ENCODE measurements at places on chromosomes 2 and 18.

GRCh38 chr2:162838136-162838497, 450 bp downstream of the KCNH7 start:
- no peak for DNase-seq

- no peak for DNase-seq
Measured at GRCh38 chr18:34740101-34740500, 30.0 kb downstream of the DTNA start.

DNA sequence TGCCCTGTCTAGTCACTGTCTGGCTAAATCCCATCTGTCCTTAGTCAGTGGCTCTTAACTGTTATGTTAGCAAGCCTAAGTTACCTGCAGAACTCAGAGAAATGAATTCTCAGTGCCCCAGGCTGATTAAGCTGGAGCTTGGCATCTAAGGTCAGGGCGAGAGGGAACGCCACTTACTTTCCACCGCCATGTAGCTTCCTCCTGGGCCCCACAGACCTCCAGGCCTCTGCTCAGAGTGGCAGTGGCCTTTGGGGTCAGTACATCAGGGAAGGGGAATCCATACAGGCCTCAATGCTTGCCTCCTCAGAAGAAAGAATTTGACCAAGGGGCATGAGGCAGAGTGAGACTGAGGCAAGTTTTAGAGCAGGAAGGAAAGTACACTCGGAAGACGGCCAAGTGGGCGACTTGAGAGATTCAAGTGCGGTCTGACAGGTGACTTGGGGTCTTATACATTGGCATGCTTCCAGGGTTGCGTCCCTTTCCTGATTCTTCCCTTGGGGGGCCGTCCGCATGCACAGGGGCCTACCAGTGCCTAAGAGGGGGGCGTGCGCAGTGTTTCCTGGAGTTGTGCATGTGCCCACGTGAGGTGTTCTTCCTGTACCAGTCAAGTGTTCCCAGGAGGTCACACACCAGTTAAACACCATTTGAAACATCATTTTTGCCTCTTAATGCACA, 64.1 kb downstream of the EMILIN2 start:
- no peak for DNase-seq

GRCh38 chr2:222288590-222289277, 10.1 kb downstream of the PAX3 start:
- DNase-seq: no peak

DNA sequence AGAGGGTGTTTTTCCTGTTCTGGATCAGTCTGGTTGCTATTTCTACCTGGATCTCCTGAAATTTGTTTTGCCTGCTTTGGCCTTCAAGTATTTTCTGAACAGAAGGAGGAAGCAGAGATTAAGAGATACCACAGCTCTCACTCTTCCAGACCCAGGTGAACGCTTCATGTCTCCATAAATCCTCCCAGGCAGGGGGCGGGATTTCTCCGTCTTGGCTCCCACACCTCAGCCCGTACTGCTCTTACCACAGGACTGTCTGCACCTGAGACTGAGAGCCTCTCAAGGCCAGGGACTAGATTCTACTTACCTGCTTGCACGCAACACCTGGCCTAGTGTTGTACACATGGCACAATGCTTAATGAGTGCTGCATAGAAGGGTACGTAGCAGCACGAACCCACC, 59.9 kb upstream of the LRPPRC start:
- DNase-seq: no peak

DNA sequence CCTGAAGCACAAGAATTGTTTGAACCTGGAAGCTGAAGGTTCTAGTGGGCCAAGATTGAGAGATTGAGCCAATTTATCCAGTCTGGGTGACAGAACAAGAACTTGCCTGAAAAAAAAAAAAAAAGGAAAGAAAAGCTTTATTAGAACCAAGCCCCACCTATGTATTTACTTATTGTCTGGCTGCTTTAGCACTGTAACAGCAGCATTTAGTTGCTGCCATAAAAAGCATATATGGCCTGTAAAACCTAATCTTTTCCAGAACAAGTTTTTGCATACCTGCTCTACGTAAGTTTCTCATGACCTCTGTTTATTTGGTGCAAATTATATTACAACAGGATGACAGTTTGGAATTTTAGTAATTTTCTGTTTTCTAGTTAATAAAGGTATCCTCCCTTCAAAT, 1565.6 kb upstream of the LRRTM1 start:
- DNase-seq: no peak

DNA sequence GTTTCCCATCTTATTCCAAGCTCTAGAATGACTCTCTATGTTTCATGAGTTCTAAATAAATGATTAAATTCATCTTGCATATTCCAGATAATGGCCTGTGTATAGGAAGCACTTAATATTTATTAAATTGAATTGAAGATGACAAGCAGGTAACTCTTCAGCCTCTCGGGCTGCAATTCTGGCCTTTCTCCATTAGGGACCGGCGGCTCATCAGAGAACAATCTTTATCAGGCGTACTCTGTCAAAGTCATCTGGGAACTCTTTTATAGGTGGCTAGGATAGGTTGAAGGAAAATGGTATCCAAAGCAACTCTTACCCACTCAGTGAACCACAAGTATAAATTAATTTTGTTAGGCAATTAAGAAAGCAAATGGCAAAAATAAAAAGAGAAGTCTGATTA, 308.5 kb downstream of the NOL4 start:
- no peak for DNase-seq

DNA sequence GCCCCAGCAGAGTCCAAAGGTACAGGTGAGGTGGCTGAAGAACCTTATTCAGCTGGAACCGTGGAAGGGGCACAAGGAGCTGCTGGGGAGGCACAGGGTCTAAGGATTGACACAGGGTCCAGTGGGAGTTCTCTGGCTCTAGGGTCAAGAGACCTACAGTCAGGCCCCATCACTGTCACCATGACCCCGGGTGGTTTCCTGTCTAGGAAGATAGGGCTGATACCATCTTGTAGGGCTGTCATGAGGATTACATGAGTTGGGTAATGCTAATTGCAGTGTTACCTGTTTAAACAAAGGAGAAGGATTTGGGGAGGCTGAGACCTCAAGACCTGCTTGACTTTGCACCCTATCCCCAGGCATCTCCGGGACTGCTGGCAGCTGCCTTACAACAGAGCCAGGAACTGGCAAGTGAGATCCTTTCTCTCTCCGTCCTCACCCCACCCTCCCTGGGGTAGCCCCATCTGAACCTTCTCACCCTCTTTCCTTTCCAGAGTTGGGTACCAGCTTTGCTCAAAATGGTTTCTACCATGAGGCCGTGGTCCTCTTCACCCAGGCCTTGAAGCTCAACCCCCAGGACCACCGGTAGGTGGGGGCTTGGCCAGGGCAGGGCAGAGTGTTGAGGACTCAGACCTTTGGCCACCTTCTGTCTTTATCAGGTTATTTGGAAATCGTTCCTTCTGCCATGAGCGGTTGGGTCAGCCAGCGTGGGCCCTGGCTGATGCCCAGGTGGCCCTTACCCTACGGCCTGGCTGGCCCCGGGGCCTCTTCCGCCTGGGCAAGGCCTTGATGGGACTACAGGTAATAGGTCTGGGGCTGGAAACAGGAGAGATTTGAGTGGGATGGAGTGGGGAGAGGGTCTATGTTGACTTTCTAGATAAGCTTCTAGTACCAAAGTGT, 7.5 kb downstream of the LBX2 start:
- DNase-seq: no peak

GRCh38 chr2:206004004-206004693, 81.8 kb downstream of the INO80D start:
- peak; percentile 18 for DNase-seq

- no peak for DNase-seq
Measured at GRCh38 chr2:237876061-237876526, 16.7 kb downstream of the RAMP1 start.

- no peak for DNase-seq
Measured at GRCh38 chr2:173898178-173898668, 67.0 kb downstream of the SP3 start.

- peak; percentile 51 for DNase-seq
Measured at GRCh38 chr2:218648088-218648786, 11.2 kb downstream of the ZNF142 start.

DNA sequence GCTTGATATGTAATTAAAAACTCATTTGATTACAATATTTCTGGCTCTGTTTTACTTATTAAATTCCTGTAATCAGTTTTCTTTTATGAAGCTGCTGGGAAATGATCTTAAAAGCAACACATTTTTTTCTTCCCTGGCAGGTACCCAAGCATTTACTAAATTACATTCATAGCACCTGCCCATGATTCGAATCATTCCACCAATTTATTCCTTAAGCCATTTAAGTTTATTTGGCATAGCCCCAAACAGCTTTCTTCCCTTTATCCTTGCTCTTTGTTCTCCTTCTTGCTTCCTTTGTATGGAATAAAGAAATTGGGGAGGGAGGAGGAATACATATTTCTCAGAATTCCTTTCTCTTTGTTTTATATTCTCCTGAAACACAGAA, 241.3 kb downstream of the AGPS start:
- no peak for DNase-seq

GRCh38 chr2:7973801-7974480, 707.9 kb upstream of the ID2 start:
- no peak for DNase-seq

DNA sequence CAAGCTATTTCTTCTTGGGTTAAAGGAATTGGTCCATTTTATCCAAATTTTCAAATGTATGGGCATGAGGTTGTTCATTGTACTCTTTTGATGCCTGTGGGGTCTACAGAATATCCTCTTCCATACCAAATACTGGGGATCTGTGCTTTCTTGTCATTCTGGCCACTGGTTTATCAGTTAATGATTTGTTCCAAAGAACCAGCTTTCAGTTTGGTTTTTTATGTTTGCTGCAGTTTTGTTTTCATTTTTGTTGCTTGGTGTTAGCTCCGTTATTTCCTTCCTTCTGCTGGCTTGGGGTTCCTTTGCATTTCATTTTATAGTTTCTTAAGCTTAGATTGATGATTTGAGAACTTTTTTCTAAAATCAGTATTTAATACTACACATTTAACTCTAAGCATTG, 45.5 kb downstream of the SLC66A2 start:
- no peak for DNase-seq

DNA sequence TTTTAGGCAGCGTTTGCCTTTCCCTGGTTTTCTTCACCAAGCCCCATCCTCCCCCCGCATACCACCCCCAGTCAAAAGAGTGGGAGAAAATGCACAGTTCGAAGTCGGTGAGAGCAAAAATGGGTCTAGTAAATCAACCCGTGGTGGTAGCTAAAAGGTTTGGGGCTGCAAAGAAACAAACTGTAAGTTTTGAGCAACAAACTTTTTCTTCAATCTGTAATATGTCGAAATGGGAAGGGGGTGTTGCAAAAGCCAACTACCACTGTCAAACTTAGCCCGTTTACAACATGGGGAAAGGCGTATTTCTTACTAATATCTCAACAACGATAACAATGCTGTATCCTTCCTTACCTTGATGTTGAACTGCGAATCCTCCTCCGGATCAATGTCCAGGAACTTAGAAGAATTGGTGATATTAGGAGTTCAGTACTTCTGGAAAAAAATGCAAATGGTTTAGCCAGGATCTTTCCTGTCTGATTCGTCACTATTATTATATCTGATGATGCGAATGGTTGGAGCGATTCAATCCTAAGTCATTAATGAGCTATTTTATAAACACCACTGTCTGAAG, 2.4 kb upstream of the SATB2 start:
- no peak for DNase-seq

DNA sequence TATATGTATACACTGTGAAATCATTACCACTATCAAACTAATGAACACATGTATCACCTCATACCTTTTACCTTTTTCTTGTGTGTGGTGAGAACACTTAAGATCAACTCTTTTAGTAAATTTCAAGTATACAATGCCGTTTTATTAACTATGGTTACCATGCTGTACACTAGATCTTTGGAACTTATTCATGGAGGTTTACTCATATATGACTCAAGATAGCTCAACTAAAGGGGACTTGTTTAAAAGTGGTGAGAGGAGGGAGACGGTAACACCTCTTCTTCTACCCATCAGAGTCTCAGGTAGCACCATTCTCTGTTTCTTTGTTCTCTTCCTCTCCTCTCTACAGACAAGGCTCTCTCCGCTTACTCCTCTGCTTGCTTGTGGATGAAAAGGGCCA, 36.1 kb upstream of the TMEM178A start:
- no peak for DNase-seq

DNA sequence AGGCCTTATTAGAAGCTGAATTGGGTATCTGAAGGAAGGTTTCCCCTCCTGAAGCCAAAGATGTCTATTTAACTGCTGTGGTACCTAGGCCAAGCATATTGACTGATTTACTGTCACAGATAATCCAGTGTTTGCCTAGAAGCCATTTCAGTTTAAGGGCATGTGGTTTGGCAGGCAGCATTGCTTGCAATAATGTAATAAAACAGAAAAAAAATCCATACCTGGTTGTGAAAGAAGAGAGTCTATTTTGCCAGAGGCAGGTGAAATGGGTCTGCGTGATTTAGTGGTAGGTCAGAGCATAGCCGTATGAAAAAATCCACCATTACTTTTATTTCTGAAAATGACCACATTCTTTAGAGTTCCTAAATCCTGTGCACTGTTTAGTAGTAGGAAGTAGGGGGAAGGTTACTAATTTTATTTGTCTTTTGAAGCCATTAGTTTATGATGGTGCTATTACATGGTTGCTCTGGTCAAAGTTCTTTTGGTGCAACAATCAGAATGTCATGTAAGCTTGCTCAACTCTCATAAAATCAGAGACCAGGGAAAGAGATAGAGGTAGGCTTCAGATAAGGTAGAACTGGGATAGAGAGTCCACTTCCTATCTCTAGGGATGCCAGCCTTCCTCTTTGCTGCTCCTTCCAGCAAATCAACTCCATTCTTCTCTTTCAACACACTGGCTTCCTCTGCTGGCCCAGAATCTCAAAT, 343.4 kb downstream of the GPD2 start:
- no peak for DNase-seq

GRCh38 chr2:109510136-109511028, 103.4 kb downstream of the SEPTIN10 start:
- peak; percentile 79 for DNase-seq

DNA sequence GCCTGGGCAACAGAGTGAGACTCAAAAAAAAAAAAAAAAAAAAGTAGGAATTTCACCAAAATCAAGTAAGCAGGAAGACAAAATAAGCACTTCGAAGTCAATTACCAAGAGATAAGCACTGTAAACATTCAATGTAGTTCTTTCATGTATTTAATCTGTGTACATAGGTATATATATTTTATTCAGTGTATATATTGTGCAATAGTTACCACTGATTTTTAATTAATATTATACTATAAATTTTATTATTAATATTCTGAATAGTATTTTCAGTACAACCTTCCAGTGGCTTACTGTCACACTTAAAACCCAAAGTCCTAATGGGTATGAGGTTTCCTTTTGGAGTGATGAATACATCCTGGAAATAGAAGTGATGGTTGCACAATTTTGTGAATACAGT, 9.1 kb downstream of the APLF start:
- no peak for DNase-seq

GRCh38 chr2:1818811-1819210, 74.5 kb upstream of the PXDN start:
- no peak for DNase-seq

GRCh38 chr2:47402555-47402804, 476 bp upstream of the MSH2 start:
- no peak for DNase-seq
